RWPE1 (cell line): ENCODE measurements at places on chromosomes 1 and 21.

- DNase-seq, result no peak
Observed at GRCh38 chr1:206708882-206709281, 24.2 kb downstream of the MAPKAPK2 start.

- peak; percentile 84 for DNase-seq
Observed at GRCh38 chr1:230359992-230360668, 66.0 kb downstream of the PGBD5 start.

- DNase-seq, result no peak
Observed at GRCh38 chr1:207935166-207935583, 24.2 kb upstream of the CD34 start.

DNA sequence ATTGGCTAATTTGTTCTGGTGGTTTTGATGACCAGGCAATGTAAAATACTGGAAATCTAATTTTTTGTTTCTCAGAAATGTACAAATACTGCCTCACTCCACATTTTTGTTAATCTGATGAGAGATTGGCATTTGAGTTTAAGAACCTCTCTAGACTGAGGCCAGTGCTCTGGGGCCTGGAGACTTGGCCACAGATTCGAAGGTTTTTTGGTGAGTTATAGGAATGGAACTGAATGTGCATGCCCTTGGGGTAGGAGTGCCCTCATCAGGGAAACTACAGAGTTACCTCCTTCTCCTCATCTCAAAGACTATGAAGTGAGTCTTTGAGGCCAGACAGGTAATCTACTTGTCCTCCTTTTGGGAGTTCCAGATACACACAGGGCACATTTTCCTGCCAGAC is 347.9 kb downstream of the LTN1 start:
- no peak for DNase-seq

- no peak for DNase-seq
Observed at GRCh38 chr1:39044762-39045161, 18.6 kb downstream of the NDUFS5 start.

GRCh38 chr1:205938682-205939081 is 4.6 kb downstream of the SLC26A9 start:
- no peak for DNase-seq

- DNase-seq, result no peak
Observed at GRCh38 chr1:2462819-2463218, 13.3 kb upstream of the PLCH2 start.

DNA sequence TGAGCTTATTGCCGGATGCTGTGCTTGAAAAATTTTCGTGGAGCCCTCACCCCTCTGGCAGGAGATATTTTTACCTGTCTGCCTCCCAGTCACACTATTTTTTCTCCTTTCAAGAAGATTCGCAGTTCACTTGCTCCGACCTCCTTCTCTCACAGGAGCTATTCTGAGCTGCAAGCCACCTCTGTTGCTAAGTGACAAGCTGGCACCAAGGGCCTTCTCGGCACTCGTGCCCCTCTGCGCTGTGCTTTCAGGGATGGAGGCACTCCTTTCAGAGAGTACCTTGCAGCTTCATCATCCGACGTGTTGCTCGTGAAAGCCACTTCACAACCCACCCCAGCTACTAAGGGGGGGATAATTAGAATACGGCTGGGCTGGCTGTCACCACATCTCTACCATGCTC is 11.6 kb downstream of the SLC6A17 start:
- no peak for DNase-seq

GRCh38 chr1:159071970-159072582 is 4.5 kb downstream of the AIM2 start:
- DNase-seq, result peak; percentile 62

DNA sequence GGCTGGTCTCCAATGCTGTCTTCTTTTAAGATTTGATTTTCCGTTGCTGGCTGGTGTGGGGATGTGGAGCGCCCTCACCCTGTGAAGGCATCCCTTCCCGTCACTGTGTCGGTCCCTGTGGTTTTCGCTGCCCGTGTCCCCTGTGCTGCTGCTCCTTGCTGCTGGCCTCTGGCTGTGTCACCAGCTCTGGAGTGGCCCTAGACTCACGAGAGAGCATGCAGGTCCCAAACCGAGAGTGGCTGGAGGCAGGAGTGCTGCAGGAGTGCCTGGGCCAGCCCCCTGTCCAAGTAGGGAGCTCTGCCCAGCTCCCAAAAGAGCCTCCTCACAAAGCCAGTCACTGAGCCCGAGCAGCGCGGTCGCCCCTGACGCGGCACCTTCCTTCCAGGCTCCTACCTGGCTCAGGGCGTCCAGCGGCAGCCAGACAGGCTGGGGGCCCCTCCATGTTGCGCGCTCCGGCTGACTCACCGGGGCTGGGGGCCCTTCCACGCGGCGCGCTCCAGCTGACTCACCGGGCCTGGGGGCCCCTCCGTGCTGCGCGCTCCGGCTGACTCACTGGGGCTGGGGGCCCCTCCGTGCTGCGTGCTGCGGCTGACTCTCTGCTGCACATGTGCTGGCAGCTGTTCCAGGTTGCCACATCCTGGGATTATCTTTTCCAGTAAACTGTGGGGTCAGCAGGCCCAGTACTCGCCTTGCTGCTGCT is 106.7 kb upstream of the COL6A1 start:
- peak; percentile 94 for DNase-seq

- peak; percentile 86 for DNase-seq
Observed at GRCh38 chr1:244302876-244303609, 148.7 kb downstream of the ADSS2 start.

DNA sequence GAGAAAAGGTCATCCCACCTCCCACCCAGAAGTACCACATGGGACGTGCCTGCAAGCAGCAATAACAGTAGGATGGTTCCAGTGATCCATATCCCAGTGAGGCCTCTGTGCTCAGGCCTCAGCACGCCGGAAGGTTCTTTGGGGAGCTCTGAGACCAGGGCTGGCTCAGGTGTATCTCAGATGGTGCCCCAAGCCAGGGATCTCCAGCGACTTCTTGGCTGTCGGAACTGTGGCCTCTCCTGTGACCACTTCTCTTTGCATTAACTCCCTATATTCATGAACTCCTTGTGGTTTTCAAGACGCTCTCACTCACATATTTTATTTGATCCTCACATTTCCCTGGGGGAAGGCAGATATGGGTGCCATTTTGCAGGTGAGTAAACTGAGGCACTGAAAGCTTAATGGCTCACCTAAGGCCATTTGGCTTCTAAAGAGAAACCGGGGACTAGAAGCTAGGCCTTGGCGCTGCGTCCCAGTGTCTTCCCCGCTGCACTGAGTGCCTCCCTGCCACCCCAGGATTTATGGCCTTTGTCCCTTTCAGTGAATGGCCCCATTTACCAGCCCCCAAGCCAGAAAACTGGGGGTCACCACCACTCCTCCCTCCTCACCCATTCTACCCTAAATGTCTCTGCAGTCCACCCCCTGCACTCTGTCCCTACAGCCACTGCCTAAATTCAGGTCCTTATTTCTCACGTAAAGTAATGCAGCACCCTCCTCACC is 101.9 kb downstream of the CCDC185 start:
- no peak for DNase-seq

- DNase-seq, result no peak
Observed at GRCh38 chr1:111190931-111191451, 9.5 kb downstream of the DENND2D start.

DNA sequence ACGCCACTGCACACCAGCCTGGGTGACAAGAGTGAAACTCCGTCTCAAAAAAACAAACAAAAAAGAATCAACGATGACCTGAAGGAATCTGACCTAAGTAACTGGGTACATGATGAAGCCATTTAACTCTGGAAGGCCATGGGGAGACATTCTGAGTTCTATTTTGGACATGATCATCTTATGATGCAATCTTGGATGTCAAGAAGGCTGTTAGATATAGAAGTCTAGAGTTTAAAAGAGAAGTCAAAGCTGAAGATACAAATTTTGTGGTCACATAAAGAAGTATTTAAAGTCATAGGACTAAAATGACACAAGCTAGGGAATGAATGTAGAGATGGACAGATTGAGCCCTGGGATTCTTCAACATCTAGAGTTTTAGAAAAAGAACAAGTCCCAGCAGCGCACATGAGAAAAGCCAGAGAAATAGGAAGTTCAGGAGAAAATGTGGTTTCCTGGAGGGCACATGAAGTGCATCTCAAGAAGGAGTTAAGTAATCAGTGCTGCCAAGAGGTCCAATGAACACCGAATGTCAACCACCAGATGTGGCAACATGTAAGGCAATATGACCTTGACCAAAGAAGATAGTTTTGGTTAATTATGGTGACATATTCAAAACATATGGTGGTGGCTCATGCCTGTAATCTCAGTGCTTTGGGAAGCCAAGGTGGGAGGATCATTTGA is 26.8 kb downstream of the ELK4 start:
- no peak for DNase-seq

DNA sequence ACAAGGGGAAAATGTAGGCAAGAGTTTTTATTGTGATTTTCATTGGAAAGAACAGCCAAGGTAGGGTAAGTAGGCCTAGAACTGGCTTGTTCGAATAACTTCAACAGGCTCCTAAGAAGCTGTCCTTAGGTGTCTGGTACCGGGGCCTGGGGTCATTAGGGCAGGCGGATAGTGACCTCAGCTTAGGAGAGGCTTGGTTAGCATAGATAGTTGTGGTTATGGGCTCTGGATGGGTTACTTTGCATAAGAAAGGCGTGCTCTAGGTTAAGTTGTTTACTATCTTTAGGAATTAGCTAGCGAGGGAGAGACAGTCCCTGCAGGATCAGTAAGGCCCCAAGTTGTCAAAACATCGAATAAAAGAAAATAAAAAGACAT is 20.7 kb upstream of the HPCAL4 start:
- DNase-seq, result no peak

- no peak for DNase-seq
Observed at GRCh38 chr1:29196863-29197589, 15.3 kb upstream of the SRSF4 start.

- DNase-seq, result no peak
Observed at GRCh38 chr1:158611916-158612315, 6.8 kb downstream of the OR10Z1 start.

GRCh38 chr1:151994956-151995355 is 1.3 kb upstream of the S100A10 start:
- DNase-seq, result peak; percentile 84

DNA sequence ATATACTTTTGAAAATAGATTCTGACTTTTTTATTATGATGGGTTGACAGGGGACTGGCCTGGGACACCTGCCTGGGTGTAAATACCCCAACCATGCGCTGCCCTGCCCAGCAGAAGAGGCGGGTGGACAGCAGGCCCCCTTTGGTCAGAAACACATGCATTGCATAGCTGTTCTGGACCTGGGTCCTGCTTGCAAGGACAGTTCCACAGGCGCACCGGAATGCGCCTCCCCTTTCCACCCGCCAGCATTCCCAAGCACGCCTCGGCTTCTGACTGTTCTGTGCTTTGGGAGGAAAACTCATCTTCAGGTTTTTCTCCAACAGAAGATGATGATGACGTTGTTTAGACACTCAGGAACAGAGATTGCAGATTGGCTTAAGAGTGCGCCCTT is 428 bp upstream of the ZNF678 start:
- DNase-seq, result no peak

GRCh38 chr1:91338501-91338900 is 66.1 kb downstream of the HFM1 start:
- DNase-seq, result no peak
